Ureter (tissue), 1 donor: ENCODE measurements at places on chromosomes 1 and 21. TPM values are rescaled to one million over a fixed set of nuclear protein-coding genes. Genes with fewer than 3 reads are reported as not detected.

- DNase-seq, result no peak
These were observed 50.6 kb upstream of the LYPLAL1 start for GRCh38 chr1:219123036-219123435.

- DNase-seq, result no peak
These were observed 66.1 kb upstream of the PLA2G4A start for GRCh38 chr1:186762653-186763052.

DNA sequence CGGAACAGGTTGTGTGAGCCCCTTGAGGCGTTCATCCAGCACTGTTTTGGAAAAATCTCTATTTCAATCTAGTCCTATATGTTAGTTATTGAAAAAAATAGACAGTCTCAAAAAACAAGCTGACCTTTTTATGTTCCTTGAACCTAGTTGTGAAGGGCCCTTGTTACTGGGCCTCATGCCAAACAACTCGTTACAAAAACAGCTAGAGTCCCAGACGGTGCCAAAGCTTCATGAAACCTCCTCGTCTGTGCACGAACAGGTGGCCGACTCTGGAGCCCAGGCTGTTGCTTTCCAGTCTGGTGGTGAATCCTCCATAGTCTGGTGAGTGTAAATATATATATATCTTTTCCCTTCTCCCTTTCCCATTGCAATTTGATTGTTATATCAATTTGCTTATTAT lies at the start of gene CHIA:
Gene CHIA (plus strand): TSS at position 222 of the 400 bp plus-strand sequence. CDS start 19,617 bp downstream, outside the sequence.
- no peak for DNase-seq

DNA sequence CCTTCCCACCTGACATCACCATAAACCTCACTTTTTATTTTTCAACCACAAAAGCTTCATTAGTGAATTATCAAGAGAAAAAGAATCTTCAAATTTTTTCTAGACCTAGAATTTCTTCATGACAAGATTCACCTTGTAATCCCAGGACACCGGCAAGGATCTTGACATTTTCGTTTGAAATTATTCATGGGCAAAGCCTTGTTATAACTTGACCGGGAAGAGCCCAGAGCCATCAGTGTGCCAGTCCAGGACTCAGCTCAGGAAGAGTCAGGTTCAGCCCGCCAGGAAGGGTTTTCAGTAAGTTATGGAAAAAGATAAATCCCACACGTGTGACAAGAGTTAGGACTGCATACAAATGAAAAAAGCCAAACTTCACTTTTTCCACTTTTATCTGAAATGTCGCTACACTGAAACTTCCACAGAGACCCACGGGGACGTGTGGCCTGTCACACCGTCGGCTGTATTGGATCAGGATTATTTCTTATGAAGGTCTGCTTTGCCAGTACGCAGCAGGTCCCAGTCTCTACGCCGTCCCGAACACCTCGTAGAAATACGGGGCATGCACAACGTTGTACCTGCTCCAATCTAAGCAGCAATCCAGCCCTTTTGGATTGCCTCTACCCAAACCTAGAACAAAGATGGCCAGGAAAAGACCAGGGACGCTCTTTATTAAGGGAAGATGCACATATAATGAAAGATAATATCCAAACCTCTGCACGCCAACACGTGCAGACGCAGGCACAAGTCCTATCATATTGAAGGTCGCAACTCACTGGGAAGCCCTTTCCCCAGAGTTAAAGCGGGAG lies 916 bp downstream of the F3 start:
- DNase-seq, result no peak

- no peak for DNase-seq
These were observed 6.4 kb downstream of the MAP3K6 start for GRCh38 chr1:27360159-27361043.

GRCh38 chr1:164577291-164577690 lies 18.3 kb downstream of the PBX1 start:
- DNase-seq, result no peak

- no peak for DNase-seq
These were observed at the start of gene CTSS for GRCh38 chr1:150765296-150765976. TSS of gene CTSS (minus strand) at chr1:150765778. CDS start at chr1:150764763, 1,015 bp downstream.

Gene OR2L8
- total RNA-seq, result not detected

DNA sequence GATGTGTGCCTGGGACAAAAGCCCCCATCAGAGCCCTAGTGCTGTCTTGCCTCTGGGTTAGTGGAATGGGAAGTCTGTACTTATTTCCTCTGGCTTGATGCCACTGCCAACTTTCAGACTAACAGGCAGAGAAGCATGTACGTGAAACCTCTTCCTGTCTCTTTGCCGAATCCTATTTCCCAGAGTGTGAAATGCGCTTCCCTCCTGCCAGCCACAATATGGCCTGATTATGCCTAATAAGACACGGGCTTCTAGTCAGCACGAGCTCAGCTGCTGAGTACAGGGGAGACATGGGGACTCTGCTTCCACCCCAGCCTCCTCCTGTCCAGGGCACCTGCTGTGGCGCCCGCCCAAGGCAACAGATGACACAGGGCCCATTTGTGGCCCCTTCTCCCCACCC lies 111.4 kb downstream of the KCND3 start:
- no peak for DNase-seq

Gene PDPN
- total RNA-seq, result 29.5 TPM
